ENCODE measurements at places on chromosomes 3 and 15.

DNA sequence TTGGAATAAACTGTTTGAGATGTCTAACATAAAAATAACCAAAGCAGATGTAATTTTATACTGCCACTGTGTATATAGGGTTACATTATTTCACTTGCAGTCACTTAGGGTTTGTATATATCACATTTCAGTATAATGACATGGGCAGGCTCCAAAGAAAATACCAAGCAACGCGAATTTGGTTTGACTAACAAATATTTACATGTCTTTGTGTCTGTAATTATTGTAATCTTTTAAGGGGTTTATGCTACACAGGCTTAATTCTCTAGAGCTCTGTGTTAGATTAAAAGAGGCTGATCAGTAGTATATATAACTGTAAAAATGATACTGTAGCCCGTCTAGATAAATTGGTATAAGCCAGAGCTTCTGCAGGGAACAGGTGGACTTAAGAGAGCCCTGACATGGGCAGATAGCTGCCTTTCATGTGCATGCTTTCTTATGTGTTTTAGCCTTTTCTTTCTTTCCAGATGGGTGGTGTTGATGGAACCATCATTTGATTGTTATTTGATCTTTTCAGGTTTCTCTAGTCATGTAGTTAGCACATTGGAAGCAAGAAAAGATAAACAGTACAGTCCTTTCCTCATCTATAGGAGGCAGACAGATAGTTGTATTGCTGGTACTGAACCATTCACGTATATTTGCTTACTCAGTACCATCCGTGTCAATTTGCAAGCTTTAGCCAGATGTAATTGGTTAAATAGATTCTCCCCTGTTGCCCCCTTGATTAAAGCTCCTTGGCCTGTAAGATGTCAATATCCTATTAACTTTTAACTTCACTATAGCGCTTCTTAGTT lies 86.1 kb downstream of the GALK2 start:
- DNase-seq, result no peak

DNA sequence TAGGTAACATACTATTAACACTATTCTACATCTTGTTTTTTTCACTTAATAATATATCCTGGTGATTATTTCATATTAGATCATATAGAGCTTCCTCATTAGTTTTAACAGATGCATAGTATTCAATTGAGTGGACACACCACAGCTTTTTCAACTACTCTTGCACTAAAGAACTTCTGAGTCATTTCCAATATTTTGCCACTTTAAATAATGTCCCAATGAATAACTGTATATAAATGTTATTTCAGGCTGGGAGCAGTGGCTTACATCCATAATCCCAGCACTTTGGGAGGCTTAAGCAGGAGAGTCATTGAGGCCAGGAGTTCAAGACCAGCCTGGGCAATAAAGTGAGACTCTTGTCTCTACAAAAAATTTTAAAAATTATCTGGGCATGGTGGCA lies 26.9 kb downstream of the MAP1A start:
- DNase-seq, result peak; percentile 36

GRCh38 chr3:83150896-83151295 lies 1389.5 kb upstream of the GBE1 start:
- no peak for DNase-seq

- DNase-seq, result no peak
These were observed 71.0 kb downstream of the ATP2B2 start for GRCh38 chr3:10434144-10434937.

GRCh38 chr3:154931484-154931883 lies 148.6 kb upstream of the MME start:
- DNase-seq, result peak; percentile 52

DNA sequence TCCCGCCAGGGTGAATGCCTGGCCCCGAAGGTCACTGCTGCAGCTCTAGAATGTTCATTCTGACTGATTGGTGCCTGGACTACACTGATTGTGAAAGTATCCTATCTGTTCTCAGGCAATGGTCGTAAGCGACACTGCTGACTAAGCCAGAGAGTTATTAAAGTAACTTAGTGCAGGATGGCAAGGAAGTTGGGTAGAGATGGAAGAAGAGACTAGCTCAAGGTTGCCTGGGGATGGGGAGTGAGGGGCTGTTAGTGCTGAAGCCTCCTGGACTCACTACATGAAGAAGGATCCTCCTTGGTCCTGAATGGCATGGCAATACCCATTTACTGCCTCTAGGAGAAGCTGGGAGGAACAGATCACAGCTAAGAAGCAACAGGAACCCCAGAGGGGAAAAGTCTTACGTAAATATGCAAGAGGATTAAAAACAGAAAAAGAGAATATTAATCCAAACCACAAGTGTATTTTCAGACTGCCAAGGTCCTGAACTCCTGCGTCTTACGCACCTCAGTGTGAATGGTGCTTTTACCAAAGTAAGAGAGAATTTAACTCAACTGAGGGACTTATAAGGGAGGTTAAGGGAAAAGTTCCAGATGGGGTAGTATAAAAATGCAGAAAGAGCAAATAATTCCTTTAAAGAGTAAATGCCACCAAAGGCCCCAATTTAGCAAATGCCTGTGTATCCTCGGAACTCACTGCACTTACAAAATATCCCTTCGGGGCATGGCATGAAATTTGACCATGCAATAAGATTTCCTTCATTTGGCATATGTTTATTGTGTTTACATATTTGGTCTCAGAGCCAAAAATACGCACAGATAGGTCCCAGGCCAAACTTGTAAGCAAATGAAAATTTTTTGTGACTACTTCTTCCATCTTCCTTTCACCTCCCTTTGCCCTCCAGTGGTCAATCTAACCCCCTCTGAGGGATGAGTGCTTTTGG lies 64.0 kb upstream of the DGKG start:
- DNase-seq, result peak; percentile 11

- DNase-seq, result no peak
These were observed 34.5 kb downstream of the KLF13 start for GRCh38 chr15:31360843-31361763.

- DNase-seq, result peak; percentile 85
These were observed 252.5 kb downstream of the THRB start for GRCh38 chr3:24242012-24242698.

DNA sequence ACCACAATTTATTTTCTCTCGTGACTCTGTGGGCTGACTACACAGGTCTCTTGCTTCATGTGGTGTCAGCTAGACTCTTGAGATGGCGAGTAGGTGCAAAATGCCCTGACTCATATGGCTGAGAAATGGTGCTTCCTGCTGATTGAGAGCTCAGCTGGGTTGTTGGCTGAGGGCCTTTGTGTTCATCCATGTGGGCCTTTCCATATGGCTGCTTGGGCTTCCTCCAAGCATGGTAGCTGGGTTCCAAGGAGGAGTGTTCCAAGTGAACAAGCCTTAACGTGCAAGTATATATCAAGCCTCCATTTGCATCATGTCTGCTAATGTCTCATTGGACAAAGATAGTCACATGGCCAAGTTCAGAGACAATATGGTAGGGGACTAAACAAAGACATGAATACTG lies 164.0 kb downstream of the PDCD6IP start:
- DNase-seq, result no peak

- DNase-seq, result no peak
These were observed 15.2 kb downstream of the IVD start for GRCh38 chr15:40420793-40421192.

Measured in fibroblast of skin of back (primary cell).